ENCODE measurements at places on chromosomes 13 and 19.

DNA sequence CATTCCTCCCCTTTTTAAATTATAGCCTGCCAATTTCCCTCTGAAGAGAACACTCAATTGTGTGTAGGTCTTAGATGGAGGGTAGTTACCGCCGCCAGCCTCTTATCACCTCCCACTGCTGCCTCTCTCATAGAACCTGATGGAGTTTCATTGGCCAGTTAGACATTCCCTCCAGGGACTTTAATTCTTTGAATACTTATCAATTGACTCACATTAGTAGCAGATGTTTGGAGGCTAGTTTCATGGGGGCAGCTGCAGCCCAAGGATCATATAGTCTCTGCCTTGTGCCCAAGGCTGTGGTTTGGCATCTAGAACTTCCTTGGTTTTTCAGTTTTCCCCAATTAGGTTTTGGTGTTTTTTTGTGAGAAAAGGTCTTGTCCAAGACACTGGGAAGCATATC lies 318.9 kb upstream of the HTR2A start:
- DNase-seq: no peak

GRCh38 chr19:41616792-41617621 lies 9.9 kb downstream of the CEACAM4 start:
- no peak for DNase-seq

DNA sequence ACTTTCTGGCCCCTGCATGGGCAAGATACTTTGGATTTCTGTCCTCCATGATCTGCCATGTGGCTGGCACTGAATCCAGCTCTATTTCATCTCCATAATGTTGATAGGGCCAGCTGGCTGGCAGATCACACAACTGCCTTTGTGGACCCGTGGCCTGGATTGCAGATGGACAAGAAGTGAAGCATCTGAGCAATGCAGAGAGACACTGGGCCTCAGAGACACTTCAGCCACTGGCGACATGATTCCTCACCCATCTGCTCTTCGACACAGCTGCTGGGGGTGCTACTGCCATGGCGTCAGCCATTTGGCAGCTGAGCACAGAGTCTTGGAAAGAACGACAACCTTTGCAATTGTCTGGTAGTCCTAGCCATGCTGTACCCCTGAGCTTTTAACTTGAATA lies 79.5 kb upstream of the MYO16 start:
- DNase-seq: no peak

- no peak for DNase-seq
These were observed 135.7 kb downstream of the CRYL1 start for GRCh38 chr13:20389696-20390525.

DNA sequence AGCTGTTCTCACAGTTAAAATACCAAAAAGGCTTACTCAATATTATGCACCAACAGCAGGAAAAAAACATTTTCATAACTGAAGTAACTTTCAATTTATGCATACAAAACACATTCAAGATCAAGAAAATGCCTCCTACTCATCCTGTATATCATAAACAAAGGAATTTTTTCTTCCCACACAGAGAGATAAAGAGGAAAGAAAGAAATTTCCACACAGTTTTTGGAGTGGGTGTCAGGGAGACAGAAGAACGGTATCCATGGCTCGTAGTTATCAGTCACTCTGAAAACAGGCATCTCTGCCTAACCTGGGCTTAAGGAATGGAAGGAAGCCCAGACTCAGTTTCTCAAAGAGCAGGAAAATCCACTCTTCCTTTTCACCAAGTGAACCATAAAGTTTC lies 92.4 kb upstream of the SIAH3 start:
- no peak for DNase-seq

DNA sequence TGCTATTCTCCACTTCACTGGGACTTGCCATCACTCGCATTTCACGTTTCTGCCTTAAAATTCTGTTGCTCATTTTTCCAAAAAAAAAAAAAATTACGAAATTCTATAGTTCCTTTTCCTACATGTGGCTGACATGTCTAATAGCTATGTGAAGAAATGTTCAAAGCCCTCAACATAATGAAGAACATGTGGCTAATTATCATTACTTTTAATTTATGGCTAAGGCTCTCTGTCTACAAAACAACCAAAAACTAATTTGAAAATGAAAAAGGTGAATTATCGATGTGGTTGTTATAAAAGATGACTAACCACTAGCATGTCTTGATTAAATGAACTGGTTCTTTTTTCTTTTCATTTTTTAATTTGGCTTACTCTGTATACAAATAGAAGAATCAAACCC lies 940.0 kb downstream of the EFNB2 start:
- no peak for DNase-seq

Data from CD4-positive, alpha-beta T cell treated with Interleukin-17A for 4 hours (primary cell).